Adrenal gland (tissue), 19 donors: ENCODE measurements at places on chromosomes 3 and 15. TPM values are rescaled to one million over a fixed set of nuclear protein-coding genes. Genes with fewer than 3 reads are reported as not detected.

The MRPS25 gene
- polyA plus RNA-seq: 145 TPM

The CD47 gene
- polyA plus RNA-seq: 37.6 TPM

The CIDEC gene
- 108 TPM for polyA plus RNA-seq

The ARPP19 gene
- 19.1 TPM for polyA plus RNA-seq

The CRABP1 gene
- polyA plus RNA-seq: 0.80 TPM

The DAPK2 gene
- polyA plus RNA-seq: 0.97 TPM

The GPR149 gene
- polyA plus RNA-seq: not detected

The ISLR2 gene
- polyA plus RNA-seq: 0.24 TPM

The HTD2 gene
- polyA plus RNA-seq: 9.6 TPM

The SOX14 gene
- not detected for polyA plus RNA-seq
